Suppressor macrophage (primary cell): ENCODE measurements at places on chromosomes 11 and 22.
A peak's percentile ranks its signal among the peaks of the same experiment; 100 is the strongest.

DNA sequence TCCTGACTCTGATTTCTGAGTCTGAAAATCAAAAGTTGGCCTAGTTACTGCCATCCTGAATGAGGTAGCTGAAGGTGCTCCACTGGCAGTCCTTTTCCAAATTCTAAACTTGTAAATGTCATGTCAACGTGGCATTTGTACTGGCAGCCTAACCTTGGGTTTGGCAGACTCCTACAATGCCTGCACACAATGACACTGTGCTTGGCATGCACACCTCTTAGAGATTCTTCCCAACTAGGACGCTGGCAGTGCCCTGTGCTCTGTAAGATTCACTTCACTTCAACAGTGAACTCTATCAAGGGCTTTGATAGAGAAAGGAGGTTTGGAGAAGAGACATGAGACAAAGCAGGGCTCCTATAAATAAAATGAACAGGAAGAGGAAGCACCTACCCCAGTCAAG is 21.9 kb upstream of the PPP2R1B start:
- no peak for DNase-seq

- no peak for DNase-seq
Measured at GRCh38 chr11:69840371-69841169, 21.4 kb upstream of the FGF3 start.

DNA sequence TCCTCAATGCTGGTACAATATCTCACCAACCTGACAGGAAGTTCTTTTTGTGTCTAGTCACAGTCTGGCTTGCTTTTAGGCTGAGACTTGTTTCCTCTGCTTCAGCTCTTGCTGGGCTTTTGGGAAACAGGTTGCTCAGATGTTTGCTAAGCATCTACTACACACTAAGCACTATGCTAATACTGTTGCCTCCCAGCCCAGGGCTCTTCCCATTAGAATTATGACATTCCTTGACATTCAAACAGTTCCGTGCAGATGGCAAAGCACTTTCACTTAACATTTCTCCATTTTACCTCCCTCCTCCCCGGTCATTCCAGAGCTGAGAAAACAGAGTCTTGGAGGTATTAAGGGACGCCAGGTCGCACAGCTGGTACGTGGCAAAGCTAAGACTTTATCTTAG is 200.7 kb upstream of the TBCEL start:
- DNase-seq, result no peak

GRCh38 chr11:62399172-62399877 is 19.5 kb upstream of the SCGB1A1 start:
- no peak for DNase-seq

DNA sequence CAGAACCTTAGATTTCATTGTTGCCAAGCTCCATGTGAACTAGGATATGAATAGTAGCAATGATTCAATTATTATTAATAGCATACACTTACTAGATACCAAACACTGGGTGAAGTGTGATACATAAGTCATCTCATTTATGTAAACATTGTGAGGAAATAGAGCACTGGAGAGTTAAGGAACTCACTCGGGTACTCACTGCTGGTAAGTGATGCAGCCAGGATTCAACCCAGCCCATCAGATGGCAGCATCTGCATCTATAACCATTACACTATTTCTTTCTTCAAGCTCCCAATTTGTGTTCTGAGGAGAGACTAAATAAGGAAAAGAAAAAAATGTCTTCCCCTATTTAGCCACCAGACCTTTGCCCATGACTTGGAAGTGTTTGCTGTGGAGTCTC is 10.2 kb upstream of the ALG8 start:
- DNase-seq, result peak; percentile 55

DNA sequence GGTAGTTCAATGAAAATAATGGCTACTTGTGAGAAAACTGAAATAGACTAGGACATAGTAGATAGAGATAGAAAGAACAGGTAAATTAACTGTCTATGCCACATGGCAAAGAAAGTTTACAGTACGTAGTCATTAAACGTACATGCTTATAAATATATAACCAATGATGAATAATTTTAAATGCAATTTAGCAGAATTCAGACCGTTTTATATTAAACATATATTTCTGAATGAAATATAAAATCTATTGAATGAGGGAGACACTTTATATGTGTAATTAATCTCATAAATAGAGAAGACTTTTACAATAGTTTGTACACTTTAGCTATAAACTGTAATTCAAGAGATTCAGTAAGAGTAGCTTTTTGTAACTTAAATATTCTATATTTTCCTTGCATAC is 124.4 kb upstream of the VPREB1 start:
- DNase-seq, result no peak

- DNase-seq, result no peak
Measured at GRCh38 chr11:44539971-44540370, 25.5 kb upstream of the CD82 start.

- DNase-seq, result no peak
Measured at GRCh38 chr11:19718051-19718450, 5.4 kb downstream of the NAV2 start.

DNA sequence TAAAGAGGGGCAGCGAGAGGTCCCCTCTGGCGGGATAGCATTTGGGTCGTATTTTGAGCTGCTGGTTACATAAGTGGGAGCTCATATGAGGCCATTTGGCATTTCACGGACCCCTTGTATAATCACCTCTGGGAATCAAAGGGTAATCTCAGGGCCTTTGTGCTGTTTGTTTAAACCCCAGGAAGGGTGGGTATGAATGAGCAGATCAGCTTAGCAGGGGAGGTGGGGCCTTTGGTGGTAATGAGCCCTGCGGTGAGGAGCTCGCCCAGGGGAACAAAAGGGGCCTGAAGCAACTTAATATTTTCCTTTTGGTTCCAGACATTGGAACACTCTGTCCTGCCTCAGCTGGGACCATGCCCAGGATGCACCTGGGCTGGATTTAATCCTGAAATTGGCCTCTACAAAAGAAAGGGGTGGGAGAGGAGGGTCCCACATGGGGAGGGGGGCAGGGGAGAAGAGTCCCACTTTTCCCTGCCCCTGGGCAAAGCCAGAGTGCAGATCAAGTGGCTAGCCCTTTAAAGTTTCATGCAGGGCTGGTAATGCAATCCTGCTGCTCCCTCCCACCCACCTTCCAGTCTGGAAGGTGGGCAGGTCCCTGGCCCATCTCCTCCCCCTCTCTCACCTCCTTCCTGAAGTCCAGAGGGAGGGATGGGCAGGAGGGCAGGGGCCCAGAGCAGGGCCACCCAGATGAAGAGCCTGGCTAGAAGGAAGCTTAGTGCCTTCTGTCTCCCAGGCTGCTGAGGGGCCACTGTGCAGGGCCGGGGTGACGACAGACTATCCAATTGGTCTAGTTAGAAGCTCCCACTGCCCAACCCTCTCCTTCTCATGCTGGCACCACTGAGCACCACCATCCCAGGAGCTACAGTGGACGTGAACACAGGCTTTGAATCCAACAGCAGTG is 10.5 kb downstream of the TSKU start:
- no peak for DNase-seq

- peak; percentile 69 for DNase-seq
Measured at GRCh38 chr11:33358150-33358831, 101.1 kb downstream of the HIPK3 start.

DNA sequence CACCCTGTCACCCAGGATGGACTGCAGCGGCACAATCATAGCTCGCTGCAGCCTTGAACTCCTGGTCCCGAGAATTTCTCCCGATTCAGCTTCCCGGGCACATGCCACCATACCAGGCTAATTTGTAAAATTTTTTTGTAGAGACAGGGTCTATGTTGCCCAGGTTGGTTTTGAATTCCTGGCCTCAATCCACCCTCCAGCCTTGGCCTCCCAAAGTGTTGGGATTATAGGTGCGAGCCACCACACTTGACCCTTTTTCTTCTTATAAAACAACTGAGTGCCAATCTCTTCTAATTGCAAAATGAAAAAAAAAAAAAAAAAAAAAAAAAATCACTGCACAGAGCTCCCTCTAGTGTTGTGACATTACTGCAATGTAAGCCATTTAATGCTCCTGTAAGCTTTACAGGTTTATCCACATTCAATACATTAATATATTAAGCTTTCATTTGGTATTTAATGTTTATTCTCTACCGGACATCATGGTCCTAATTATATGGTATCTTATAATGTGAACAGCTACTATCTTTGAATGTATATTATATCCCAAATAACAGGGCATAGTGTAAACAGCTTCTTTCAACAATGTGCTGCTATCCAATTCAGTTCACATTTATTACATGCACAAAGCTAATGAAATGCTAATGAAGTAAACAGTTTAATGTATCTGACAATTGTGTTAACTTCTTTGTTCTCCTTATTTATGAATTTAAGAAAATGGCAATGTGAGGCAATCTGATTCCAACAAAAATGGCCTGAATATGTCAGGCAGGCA is 44.6 kb downstream of the COPB1 start:
- DNase-seq, result peak; percentile 46
